Right kidney (tissue), 9 donors: ENCODE measurements at places on chromosomes 2 and 18.

DNA sequence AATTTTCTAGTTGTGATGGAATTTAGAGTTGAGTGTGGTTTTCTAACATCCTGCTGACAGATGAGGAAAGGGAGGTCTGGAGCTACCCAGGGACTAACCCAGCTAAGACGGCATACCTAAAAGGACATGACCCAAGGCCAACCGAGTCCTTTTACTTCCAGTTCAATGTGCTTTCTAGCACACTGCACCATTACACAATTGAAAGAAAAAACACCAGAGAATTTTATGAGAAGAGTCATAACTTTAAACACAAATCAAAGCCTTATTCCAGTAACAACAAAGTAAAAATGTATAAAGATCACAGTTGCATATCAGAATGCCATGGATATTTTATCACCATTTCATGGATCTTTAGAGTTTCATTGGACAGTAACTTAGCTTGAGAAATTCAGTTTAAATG is 480.3 kb downstream of the MEIS1 start:
- DNase-seq, result no peak

- no peak for DNase-seq
These were observed 147.4 kb upstream of the REV1 start for GRCh38 chr2:99637159-99637697.

GRCh38 chr2:179435000-179435399 is 170.4 kb upstream of the SESTD1 start:
- DNase-seq, result no peak

GRCh38 chr2:96533292-96534073 is 3.1 kb upstream of the ARID5A start:
- DNase-seq, result no peak

GRCh38 chr2:54054271-54054670 is 61.1 kb upstream of the ACYP2 start:
- no peak for DNase-seq

GRCh38 chr2:213306316-213306942 is 22.2 kb downstream of the SPAG16 start:
- no peak for DNase-seq

DNA sequence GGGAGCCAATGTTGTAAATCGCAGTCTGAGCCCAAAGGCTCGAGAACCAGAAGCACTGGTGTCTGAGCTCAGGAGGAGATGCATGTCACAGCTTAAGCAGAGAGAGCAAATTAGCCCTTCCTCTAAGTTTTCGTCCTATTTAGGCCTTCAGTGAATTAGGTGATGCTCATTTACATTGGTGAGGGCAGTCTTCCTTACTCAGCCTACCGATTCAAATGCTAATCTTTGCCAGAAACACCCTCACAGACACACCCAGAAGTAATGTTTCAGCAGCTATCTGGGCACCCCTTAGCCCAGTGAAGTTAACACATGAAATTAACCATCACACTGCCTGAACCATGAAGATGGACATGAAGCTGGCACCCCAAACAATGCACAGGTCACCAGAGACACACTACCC is 385.1 kb downstream of the STK39 start:
- DNase-seq, result no peak

DNA sequence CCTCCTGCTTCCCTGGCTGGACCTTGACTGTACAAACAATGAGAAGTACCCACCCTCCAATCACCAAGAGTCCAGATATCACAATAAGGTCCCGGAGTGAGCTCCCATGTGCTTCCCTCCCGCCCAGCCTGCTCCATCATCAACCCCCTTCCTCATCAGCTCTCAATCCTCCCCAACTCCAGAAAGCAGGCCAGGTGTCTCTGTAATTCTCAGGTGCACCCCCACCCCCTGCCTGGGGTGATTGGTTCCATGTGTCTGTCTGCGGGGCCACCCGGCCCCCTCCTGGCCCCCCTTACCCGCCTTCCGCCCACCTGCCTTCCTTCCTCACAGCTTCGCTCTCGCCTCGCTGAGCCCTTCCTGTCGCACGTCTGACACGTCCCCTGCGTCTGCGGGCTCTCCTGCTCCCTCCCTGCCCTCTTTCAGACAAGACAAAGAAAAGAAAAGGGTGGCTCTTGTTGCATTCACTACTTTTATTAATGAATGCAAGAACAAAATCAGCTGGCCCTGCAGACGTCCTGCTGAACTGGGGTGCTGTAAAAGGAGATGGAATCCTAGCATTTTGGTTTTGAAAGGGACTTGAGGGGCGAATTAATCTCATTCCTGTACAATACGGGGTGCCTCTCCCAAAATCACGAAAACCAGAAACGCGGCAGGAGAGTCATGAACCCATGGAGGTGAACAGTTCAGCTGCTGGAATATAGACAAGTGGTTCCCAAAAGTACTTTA is 26.5 kb upstream of the IGFBP2 start:
- DNase-seq, result no peak

GRCh38 chr2:160820691-160821090 is 327.1 kb upstream of the RBMS1 start:
- no peak for DNase-seq

DNA sequence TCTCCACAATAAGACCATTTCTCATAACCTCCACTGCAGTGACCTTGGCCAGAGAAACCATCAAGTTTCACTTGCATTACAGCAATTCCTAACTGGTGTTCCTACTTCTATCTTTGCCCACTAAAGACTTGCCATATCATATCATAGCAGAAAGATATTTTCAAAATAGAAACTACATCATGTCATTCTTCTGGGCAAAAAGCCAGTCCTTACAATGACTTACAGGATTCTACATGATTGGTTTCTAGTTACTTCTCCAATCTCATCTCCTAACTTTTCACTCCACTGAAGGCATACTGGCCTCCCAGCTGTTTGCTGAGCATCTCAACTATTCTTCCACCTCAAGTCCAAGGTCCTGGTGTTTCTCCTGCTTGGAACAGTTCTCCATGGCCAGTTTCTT is 151.4 kb downstream of the HNMT start:
- no peak for DNase-seq

DNA sequence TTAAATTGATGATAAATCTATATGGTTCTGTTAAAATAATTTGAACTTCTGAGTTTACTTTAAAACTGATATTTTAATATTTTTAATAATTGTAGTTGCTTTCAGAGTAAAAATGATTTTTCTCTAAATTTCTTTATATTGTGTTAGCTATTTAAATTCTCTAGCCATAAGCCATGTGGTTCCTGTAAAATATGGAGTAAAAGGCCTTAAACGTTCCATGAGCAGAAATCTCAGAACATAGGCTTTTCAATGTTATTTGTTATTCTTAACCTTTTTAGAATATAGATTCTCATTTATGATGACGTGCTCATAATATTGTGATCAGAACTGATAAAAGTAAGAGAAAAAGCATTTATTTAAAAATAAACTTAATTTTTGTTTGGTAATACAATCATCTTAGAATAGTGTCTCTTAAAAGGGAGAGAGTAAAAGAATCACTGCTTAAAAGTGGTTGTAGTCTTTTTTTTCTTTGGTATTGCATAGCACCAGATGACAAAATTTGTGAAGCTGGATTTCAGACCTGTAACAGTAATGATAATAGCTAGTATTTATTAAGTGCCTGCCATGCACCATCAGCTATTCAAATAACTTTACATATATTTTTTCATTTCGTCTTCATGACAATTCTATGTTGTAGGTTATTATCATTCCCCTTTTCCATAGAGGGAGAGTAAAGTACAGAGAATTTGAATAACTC is 2.7 kb downstream of the BMPR2 start:
- no peak for DNase-seq

DNA sequence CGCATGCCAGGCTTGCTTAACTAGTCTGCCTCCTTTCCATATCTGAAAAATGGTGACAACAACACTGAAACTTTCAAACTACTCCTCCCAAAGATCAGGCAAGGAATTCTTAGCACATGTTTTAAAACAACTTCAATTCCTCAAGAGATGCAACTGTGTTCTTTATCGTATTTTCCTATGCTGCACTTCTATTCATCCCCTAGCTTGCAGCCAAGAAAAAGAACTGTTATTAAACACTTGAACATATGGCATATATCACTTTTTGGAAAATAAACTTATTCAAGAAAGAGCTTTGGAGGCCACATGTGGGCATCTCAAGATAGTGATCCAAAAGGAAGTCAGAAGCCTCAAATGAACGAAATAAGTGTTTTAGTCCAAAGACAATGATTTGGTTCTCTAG is 75.6 kb upstream of the STAM2 start:
- DNase-seq, result no peak

DNA sequence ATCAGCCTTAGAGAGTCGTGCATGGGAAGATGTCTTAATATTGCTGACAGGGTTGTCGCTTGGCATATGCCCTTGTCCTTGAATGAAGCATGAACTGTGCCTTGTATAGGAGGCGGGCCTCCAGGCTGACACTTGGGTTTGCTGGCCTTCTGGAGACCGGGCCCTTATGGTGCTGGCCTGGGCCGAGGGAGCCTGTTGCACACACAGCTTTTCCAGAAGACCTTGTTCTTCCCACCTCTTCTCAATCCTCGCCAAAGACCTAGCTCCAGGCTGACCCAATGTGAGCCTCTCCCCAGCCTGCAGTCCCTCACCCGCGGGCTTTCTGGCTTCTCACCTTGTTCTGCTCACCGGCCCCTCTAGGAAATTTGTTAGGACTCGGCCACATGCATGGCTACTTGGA is 199.1 kb downstream of the FAM210A start:
- DNase-seq, result no peak

- DNase-seq, result no peak
These were observed 495 bp upstream of the TTC32 start for GRCh38 chr2:19902216-19902740.

- DNase-seq, result no peak
These were observed 121.8 kb downstream of the SLC8A1 start for GRCh38 chr2:40330096-40330495.

GRCh38 chr18:36114738-36115137 is 14.4 kb downstream of the SLC39A6 start:
- DNase-seq, result no peak

- DNase-seq, result no peak
These were observed 11.1 kb upstream of the CNNM3 start for GRCh38 chr2:96804986-96805385.

DNA sequence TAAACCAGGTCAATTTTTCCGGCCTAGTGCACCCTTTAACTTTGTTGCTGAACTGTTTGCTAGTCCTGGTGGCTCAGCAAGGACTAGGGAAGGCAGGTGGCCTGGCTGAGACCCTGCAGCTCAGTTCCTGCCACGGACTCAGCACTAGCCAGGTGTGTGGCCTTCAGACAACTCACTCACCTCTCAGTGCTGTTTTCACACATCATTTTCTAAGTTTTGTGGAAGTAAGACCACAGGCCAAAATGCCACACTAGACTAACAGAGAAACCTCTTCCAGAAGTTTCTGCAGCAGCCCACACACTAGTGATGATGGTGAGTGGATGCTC is 65.9 kb upstream of the SLC1A4 start:
- no peak for DNase-seq

DNA sequence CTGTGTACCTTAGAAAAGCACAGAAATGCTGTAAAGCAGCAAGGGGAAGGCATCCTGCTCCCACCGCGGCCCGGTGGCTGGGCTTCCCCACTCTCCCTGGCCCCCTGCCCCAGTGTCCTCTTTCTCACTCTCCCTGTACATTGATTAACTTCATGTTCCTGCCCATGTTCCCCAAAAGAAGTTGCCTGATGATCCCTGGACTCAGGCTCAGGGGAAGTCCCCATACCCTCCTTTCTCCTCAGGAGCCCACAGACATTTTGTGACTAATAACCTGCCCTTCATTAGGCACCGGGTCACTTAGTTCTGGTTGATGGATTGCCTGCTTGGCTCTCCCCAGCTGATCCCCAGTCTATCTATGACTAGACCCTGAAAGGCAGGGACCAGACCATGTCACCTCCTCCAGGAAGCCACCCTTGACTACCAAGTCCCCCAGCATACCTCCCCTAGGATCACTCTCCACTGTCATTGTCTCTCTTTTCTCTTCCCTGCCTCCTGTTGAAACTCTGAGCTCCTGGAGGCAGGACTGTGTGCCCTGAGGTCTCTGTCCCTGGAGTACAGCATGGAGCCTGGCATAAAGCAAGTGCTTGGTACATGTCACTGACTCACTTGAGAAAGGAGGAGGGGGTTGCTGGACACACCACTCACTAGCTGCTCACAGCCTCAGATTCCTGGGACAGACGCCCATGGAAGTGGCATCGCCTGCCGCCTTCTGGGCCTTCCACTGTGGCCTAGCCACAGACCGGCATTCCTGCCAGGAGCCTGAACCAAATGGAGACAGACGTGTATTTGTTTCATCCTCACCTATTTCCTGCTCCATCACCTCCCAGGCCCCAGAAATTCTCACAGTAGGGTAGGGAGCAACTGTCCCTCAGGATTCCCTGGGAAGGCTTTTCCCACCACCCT is 13.5 kb downstream of the MALL start:
- DNase-seq, result no peak

DNA sequence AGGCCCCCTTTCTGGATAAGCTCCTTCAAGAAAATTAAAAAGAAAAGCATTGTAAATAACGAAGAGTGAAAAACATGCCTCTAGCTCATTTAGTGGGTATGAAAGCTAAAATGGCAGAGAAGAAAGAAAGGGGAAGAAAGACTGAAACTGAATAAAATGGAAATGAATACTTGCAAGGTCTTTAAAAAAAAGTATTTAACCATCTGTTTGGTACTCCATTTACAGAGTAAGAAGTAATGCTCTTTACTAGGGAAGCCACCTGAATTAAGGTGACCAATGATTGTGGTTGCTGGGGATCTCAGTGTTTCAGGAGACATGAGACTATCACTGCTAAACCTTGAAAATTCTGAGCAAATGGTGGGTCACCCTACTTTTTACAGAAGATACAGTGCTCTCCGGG is 17.7 kb upstream of the ARL5A start:
- no peak for DNase-seq

GRCh38 chr2:238425505-238425978 is 1.2 kb upstream of the ASB1 start:
- DNase-seq, result no peak

GRCh38 chr2:233556881-233557736 is 9.5 kb downstream of the USP40 start:
- DNase-seq, result no peak

DNA sequence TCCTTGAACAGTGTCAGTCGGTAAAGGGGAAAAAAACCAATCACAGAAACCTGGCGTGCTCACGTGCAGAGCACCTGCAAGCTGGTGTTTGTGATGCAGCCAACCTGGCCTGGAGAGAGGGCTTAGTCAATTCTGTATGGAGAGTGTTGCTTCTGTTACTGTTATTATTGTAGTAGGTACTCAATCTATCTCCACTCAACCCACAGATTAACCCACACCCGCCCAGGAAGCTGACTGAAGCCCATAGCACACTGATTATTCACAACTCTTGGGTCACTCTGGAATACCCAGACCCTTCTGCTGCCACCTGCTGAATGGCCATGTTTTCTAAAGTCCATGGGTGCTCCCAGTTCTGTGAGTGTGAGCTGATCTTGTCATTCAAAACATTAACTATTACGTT is 53.9 kb downstream of the TNFRSF11A start:
- DNase-seq, result no peak

DNA sequence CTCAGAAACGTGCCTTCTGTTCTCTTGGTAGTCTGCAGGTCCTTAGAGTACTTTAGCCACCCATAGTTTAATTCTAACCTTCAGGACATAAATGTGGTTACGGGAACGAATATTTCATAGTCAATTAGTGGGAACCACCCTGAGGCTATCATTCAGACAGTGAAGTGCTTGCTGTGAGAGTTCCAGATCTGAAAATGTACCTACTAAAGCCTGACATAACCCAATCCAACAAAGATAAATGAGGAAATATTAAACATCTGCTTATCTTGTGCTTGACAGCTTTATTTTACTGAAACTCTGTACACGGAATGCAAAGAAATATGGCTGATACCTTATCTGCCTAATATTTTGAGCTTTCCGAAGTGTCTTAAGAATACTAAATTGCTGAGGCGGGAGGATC is 43.0 kb downstream of the RAB27B start:
- no peak for DNase-seq

GRCh38 chr18:31942291-31942998 is 483 bp downstream of the TRAPPC8 start:
- peak; percentile 98 for DNase-seq
